ENCODE measurements at places on chromosomes 1 and 21. TPM values are rescaled to one million over a fixed set of nuclear protein-coding genes. Genes with fewer than 3 reads are reported as not detected.

LCE6A gene
- total RNA-seq, result not detected

PLPPR4 gene
- total RNA-seq, result 8.8 TPM

PEX19 gene
- 90.3 TPM for total RNA-seq

KCNQ4 gene
- 0.12 TPM for total RNA-seq

MIXL1 gene
- not detected for total RNA-seq

LINGO4 gene
- not detected for total RNA-seq

HSD3B1 gene
- not detected for total RNA-seq

KIAA0040 gene
- total RNA-seq, result 0.49 TPM

SYNC gene
- total RNA-seq, result 201 TPM

DMRTA2 gene
- not detected for total RNA-seq

AMY1C gene
- total RNA-seq, result not detected

ITGB3BP gene
- 15.1 TPM for total RNA-seq

ZNF687 gene
- 27.4 TPM for total RNA-seq

TMEM82 gene
- total RNA-seq, result not detected

KRTAP7-1 gene
- total RNA-seq, result not detected

OR14K1 gene
- total RNA-seq, result 0.49 TPM

PTPRC gene
- total RNA-seq, result 0.16 TPM

SHE gene
- not detected for total RNA-seq

SLC35F3 gene
- under 0.01 TPM for total RNA-seq

TSPAN2 gene
- not detected for total RNA-seq

KCNT2 gene
- 4.7 TPM for total RNA-seq

BTBD19 gene
- 19.5 TPM for total RNA-seq

TEKT2 gene
- not detected for total RNA-seq

RIMS3 gene
- total RNA-seq, result 0.36 TPM

NUDT4B gene
- 51.4 TPM for total RNA-seq

TNNT2 gene
- not detected for total RNA-seq

HCRTR1 gene
- not detected for total RNA-seq

FMO1 gene
- total RNA-seq, result 5.8 TPM

TBCE gene
- total RNA-seq, result 24.3 TPM

LCE1B gene
- not detected for total RNA-seq

PGLYRP3 gene
- total RNA-seq, result not detected

INSRR gene
- under 0.01 TPM for total RNA-seq

LAD1 gene
- total RNA-seq, result 0.16 TPM

FMOD gene
- total RNA-seq, result 1.9 TPM

ZNF496 gene
- 28.9 TPM for total RNA-seq

CELA3A gene
- not detected for total RNA-seq

NES gene
- 28.2 TPM for total RNA-seq

ARMH1 gene
- 0.97 TPM for total RNA-seq

CLDN19 gene
- total RNA-seq, result not detected

EDN2 gene
- not detected for total RNA-seq

All from hair follicle dermal papilla cell (primary cell).